ENCODE measurements at places on chromosomes 6 and 20.

DNA sequence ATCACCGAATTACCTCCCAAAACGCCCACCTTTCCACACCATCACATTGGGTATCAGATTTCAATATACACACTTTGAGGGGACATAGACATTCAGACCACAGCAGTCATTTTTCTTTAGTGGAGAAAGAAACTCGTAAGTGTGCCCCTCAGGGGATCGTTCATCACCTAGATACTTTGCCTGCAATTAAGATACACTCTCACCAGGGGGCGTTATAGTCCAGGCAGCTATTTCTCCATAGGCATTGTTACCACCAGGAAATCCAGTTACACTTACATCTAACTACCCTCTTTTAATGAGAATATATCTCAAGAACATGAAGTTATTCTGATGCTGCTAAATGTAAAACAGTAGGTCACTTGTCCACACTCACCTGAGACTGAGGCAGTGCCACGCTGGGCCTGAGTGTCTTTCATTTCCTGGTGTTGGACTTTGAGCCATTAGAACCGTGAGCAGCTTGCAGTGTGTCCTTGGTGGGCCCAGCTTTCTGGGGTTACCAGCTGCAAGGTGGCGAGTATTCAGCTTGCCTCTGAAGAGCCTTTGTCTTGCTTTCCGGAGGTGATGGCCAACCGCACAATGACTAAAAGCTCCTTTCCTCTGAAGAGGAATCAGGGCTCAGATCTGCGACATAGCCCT lies 35.1 kb upstream of the UNC93A start:
- DNase-seq: no peak

DNA sequence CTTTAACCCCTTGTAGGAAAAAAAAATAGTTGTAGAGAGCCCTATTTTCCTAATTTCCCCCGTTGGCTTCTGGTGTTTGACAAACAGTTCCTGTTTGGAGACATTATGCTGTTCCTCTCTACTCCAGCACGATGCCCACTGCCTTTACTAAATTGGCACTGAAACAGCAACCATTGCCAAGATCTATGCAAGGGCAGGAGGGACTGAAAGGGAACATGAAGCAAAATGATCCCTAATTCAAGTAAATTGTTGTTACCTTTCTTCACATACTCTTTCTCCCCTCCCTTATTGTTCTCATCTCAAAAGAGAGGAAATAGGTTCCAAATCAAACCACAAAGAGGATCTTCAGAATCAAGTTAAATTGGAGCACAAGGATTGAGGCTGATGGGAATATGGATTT lies 764.1 kb upstream of the MMS22L start:
- DNase-seq: no peak

- DNase-seq: no peak
These were observed 34.1 kb upstream of the THEMIS start for GRCh38 chr6:127934956-127935355.

DNA sequence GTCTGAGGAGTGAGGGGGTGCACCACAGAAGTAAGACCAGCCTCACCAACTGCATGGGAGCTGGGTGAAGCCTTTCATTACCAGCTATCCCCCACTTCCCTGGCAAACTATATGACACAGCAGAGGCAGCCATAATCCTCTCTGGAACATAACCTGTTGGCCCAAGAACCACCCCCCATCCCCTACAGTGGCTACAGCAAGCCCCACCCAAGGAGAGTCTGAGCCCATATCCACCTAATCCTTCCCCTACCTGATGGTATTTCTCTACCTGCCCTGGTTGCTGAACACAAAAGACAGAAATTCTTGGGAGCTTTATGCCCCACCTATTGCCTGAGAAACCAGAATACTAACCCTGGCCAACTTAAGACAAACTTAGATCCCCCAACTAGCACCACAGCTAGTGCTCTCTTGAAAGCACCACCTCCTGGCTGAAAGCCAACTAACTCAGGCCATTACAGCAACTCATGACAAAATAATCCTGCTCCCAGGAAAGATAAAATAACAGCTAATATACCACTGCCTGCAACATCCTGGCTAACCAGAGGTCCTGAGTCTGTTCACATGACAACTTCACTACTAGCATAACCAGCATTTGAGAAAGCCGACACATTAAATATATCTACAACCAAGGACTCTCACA lies 11.2 kb downstream of the RNGTT start:
- no peak for DNase-seq

DNA sequence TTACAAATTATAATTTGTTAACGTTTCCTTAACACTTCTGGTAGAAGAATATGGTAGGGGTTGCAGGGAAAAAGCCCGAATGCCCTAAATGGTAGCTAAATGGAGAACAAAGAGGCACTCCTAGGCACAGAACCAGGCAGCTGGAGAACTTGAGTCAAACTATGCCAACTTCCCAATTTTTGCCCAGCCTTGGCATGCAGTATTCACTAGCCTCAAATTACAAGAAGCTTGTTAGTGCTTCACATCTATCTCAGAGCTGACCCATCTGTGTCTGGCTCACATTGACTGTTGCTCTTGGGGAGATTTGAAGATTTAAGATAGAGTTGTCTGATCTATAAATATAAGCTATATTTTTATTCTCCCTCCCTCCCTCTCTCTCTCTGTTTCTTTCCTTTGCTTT lies 19.4 kb upstream of the LRFN2 start:
- no peak for DNase-seq

DNA sequence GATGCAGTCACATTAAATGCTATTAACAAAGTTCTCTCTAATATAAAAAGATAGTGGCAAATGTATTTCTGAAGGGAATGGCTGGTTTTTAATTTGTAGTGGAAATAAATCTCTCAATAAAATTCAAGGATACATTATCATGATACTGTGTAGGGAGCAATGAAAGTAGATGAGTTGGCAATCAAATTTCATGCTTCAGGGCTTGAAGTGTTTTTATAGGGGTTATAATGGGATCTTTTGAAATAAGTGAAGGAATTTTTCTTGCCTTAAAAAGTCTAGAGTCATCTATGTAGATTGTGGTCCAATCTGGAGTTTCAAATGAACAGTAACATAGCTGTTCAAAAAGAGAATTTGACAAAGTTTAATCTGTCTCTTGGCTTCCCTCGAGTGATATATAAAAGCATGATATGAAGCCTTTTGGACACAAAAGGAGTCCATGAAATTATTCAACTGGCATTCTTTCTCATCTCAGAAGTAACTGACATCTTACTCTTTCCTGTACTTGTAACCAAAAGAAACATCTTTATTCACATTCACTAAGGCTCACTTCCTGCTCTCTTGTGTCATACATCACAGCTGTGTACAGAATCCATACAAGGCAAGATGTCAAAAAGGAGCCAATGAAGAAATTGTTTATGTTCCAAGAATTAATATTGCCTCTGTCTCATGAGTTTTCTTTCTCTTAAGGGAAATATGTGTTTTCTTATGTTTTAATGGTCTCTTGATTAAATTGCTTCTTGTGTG lies 591.0 kb upstream of the GJE1 start:
- no peak for DNase-seq

- no peak for DNase-seq
These were observed 6.0 kb downstream of the TAP2 start for GRCh38 chr6:32832535-32832934.

- no peak for DNase-seq
These were observed 150.0 kb downstream of the CDC5L start for GRCh38 chr6:44537306-44538049.

- no peak for DNase-seq
These were observed 244.5 kb downstream of the MAFB start for GRCh38 chr20:40444516-40444915.

DNA sequence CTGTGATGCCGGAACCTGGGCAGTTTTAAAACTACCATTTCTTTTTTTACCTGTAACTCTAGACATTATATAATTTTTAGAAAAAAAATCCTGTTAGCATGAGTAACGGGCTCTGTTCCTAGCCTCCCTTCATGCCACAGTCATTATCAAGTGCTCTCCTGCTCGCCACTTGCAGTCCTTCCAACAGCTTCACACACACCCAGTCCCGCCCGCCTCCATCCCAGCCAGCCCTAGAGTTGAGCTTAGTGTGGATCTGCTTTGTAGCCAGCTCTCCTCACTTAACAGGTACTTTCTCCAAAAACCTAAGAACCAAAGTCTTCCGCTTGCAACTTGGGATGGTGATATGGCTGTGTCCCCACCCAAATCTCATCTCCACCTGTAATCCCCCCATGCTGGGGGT lies 51.5 kb downstream of the EZR start:
- DNase-seq: no peak

GRCh38 chr6:134457941-134458340 lies 140.0 kb upstream of the SGK1 start:
- no peak for DNase-seq

- no peak for DNase-seq
These were observed 402.5 kb downstream of the PREX1 start for GRCh38 chr20:48425321-48425720.

DNA sequence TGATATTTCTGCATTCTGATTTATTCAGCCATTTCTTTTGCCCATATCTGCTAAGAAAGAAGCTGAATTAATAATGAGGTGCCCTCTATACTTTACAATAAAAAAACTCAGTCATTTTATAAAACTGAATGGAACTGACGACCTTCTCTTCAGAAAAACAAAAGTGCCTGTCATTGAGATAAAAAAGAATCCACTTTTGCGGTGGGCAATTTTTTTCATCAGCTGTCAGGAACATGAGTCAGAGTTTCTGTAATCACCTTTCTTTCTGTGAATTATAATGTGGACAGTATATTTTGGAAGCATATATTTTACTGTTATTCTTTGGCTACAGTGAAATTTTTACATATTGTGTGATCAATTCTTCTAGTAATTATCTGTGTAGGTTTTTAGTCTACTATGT lies 33.4 kb downstream of the IL20RA start:
- no peak for DNase-seq

DNA sequence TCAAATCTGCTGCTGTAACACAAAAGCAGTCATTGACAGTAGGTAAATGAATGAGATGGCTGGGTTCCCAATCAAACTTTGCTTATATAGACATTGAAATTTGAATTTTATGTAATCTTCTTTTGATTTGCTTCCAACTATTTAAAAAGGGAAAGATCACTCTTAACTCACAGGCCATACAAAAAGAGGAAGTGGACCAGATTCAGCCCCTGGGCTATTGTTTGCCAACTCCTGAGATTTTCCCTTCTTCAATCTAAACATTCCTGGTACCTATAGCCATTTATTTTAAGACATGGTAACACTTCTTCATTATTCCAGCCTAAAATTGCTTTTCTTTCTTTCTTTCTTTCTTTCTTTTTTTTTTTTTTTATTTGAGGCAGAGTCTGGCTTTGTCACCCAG lies 260.6 kb downstream of the TFAP2A start:
- no peak for DNase-seq
